ENCODE measurements at places on chromosomes 3 and 15. TPM values are rescaled to one million over a fixed set of nuclear protein-coding genes. Genes with fewer than 3 reads are reported as not detected.

The WDR49 gene
- not detected for total RNA-seq

The LRTM1 gene
- not detected for total RNA-seq

The ANKUB1 gene
- total RNA-seq, result not detected

The GOLGA8S gene
- total RNA-seq, result not detected

The GOLGA6L7 gene
- not detected for total RNA-seq

The RNU5B-1 gene
- total RNA-seq, result not detected

The RFTN1 gene
- total RNA-seq, result 158 TPM

The RYR3 gene
- under 0.01 TPM for total RNA-seq

The FRG2C gene
- under 0.01 TPM for total RNA-seq

The AQP9 gene
- under 0.01 TPM for total RNA-seq

The GOLGA8J gene
- not detected for total RNA-seq

The FBXL2 gene
- total RNA-seq, result 9.0 TPM

The TGM5 gene
- total RNA-seq, result not detected

The PLXNA1 gene
- total RNA-seq, result 98.0 TPM

The PLAAT1 gene
- not detected for total RNA-seq

The CAMK2N2 gene
- 0.14 TPM for total RNA-seq

The FOXL2NB gene
- total RNA-seq, result 0.66 TPM

The MANF gene
- 91.8 TPM for total RNA-seq

The TP63 gene
- under 0.01 TPM for total RNA-seq

The IL17RE gene
- total RNA-seq, result 0.72 TPM

The GHSR gene
- total RNA-seq, result not detected

The CCNB2 gene
- 48.0 TPM for total RNA-seq

The PRSS50 gene
- total RNA-seq, result not detected

The SPTBN5 gene
- 2.4 TPM for total RNA-seq

The ALPK3 gene
- 0.57 TPM for total RNA-seq

The PTPRG gene
- 45.1 TPM for total RNA-seq

The SLC7A14 gene
- 3.9 TPM for total RNA-seq

The GNAT1 gene
- not detected for total RNA-seq

The COL8A1 gene
- 157 TPM for total RNA-seq

The BTLA gene
- total RNA-seq, result not detected

The RBP2 gene
- not detected for total RNA-seq

The C2CD4A gene
- not detected for total RNA-seq

The GALNT15 gene
- total RNA-seq, result 4.2 TPM

The FBXL22 gene
- not detected for total RNA-seq

The KIF23 gene
- total RNA-seq, result 99.4 TPM

The TMC3 gene
- total RNA-seq, result not detected

The MGA gene
- total RNA-seq, result 29.1 TPM

The IMPG2 gene
- total RNA-seq, result 0.14 TPM

The PLEKHO2 gene
- 39.7 TPM for total RNA-seq

The DCUN1D1 gene
- 33.5 TPM for total RNA-seq

The A4GNT gene
- total RNA-seq, result not detected

The PRTG gene
- 1.1 TPM for total RNA-seq

The RARB gene
- total RNA-seq, result 1.8 TPM

The LRRIQ4 gene
- total RNA-seq, result 0.14 TPM

The DUSP7 gene
- 37.5 TPM for total RNA-seq

The C3orf20 gene
- total RNA-seq, result under 0.01 TPM

Measured in placental pericyte (primary cell).